ENCODE measurements at places on chromosomes 2 and 18.

- no peak for DNase-seq
Observed at GRCh38 chr18:22398464-22398863, 19.3 kb downstream of the CTAGE1 start.

- DNase-seq, result no peak
Observed at GRCh38 chr18:79403723-79404566, 8.2 kb downstream of the NFATC1 start.

DNA sequence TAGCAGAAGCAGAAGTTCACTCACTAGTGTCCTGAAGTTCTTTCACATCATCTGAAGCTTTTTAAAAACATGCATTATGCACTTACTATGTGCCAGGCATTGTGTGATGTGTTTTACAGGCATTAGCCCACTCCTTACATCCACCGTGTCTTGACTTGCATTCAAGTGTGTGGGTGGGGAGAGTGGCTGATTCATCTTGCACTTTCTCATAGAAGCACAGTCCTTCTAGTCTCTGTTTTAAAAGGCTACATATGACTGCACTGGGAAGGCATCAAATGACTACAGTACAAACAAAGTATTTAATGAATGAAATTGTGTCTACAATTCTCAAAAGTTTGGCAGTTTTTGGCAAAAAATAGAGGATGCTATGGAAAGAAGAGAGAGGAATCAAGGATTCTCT lies 21.6 kb upstream of the DSC3 start:
- no peak for DNase-seq

DNA sequence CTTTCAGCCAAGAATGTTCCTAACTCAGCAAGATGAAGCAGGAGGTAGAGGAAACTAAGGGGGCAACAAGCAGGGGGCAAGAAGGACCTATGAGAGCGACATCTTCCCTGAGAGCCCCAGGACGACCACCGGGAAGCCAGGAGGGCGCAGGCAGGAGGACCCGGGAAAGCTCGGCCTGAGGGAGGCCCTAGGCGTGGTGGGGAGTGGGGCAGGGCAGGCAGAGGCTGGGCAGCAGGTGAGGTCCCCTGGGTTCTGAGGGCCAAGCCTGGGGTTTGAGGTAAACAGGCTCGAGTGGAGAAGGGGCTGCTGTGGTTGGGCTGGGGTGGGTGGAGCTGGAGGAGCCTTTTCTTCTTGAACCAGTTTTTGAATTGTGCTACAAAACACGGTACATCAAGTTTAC lies 1.3 kb upstream of the ALPI start:
- DNase-seq, result no peak

GRCh38 chr2:120646994-120647393 lies 88.7 kb upstream of the GLI2 start:
- DNase-seq, result no peak

DNA sequence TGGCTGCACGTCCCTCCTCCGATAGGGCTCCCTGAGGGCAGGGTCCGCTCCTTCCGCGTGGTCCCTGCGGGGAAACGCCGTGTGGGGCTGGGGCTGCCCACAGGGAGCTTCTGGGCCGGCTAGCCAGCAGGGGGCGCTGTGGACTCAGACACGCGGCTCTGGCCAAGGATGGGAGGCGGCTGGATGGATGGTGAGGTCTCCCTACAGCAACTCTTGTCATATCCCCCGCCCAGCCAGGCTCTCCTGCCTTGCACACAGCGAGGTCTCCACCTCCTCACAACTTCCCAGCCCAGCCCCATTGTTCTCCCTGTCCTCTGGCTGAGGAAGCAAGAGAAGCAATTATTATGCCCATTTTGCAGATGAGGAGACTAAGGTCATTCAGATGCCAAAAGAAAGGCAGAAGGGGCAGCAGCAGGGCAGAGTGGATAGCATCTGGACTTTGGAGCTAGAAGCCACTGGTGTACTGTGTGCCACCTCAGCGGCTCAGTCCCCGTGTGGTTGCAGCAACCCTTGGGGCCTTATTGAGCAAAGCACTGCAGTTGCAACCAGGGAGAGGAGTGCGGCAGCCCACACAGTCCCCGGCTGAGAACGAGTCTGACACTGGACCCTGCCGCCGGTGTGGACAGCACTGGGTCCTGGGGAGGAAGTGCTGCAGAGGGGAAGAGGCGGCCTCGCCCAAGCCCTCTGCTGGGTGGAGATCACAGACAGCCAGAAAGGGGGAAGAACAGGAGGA lies 99.0 kb downstream of the ZFP36L2 start:
- peak; percentile 97 for DNase-seq

DNA sequence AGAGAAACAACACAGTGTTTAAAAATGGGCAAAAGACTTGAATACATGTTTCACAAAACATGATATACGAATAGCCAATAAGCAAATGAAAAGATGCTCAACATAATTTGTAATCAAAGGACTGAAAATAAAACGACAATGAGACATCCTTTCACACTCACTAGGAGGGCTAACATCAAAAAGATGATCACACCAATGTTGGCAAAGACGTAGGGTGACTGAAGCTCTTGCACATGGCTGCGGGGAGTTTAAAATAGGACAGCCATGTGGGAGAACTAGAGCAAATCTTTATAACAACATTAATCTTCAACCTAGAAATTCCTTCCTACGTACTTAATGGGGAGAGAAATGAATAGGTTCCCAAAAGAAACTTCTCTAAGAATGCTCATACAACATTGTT lies 19.2 kb upstream of the SEH1L start:
- DNase-seq, result no peak

- no peak for DNase-seq
Observed at GRCh38 chr2:11122380-11122779, 32.9 kb upstream of the SLC66A3 start.

- DNase-seq, result no peak
Observed at GRCh38 chr2:102025583-102026267, 34.0 kb downstream of the IL1R2 start.

DNA sequence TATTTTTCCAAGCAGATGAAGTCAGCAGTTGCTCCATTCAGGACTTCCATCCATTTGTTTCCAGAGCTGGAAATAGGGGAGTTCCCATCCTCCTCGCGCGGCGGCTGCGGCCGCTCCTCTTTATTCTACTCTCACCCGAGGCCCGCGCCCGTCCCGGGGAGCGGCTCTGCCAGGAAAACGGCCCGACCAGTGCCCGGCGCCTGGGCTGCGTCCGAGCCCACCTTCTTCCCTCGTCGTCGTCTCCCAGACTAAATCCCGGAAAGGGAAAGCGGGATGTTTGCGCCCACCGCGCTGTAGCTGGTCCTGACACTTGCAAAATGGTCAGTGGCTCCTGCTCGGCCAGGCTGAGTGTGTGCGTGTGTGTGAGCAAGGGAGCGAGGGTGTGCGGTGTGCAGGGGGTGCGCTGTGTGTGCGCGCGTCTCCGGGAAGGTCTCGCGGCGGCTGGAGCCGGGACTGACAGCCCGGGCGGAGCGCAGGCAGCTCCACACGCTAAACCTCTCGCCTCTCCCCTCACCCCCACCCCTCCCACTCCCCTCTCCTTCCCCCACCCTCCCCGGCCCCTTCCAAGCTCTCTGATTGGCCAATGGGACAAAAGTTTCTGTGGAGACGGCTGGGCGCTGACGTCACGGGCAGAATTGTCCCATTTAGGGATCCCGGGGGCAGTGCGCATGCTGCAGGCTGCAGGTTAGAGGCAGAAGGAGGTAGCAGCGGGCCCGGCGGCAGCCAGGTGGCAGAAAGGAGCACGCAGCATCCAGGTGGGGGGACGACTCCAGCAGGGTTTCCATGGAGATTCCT lies at the start of gene NOL4:
Gene NOL4, minus strand, starts transcription at position 491 of the 795 bp plus-strand sequence. CDS start 1,660 bp downstream, outside the sequence.
- DNase-seq, result no peak

GRCh38 chr2:205682239-205682970 lies at the start of gene NRP2:
Gene NRP2, plus strand, starts transcription at chr2:205682501. Its CDS starts 790 bp downstream, at chr2:205683291.
- DNase-seq, result peak; percentile 59

DNA sequence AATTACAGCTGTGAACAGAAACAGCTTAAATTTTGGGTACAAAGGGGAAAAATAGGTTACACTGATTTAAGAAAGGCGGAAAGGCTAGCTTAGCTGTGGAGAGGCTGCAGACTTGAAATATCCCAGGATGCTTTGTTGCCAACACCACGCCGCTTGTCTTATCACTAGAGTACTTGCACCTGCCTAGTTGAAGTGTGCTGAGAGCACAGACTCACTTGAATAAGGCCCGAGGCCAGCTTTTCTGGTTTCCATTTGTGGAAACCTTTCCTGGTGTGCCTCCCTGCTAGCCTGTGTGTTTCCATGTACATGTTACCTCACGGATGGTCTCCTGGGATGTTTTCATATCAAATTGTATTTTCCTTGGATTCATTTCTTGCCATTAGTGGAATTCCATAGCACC lies 3.2 kb downstream of the CABLES1 start:
- DNase-seq, result no peak

GRCh38 chr2:68189991-68190784 lies 32.5 kb downstream of the PNO1 start:
- no peak for DNase-seq

Measured in stimulated activated CD4-positive, alpha-beta T cell treated with anti-CD3 and anti-CD28 coated beads, Interleukin-2, amount 100 ng/mL, for 24 hours (primary cell).